ENCODE measurements at places on chromosomes 11 and 22.

DNA sequence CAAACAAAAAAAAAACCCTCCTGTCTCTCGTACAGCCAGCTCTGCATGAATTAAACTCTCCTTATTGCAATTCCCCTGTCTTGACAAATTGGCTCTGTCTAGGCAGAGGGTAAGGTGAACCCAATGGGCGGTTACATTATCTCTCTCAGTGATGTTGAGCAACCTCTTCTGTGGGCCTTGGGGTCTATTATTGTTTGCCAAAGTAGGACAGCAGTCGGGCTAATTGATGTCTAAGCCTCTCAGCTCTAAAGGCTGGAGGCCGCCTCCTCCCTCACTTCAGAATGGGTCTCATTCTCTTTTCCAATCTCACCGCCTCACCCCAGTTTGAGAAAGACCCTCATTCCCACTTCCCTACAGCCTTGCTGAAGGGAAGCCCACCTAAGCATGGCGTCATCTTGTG is 1.3 kb upstream of the SLC25A45 start:
- no peak for DNase-seq

DNA sequence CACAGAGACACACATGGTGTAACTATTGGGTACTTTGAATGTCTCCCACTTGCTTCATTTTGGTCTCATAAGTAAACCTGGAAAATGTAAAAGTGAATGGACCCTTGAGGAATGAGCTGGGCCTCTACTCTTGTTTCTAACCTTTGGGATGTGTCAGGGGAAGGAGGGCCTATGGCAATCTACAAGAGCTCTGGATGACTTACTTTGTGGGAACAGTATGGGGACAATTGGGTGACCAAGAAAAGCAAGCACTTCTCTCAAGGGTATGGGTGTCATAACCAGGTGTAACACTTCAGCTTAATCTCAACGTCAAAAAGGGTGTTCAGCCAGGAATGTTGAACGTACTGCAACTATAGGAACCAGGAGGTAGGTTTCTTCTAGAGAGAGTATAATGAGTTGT is 144.0 kb downstream of the OPCML start:
- no peak for DNase-seq

DNA sequence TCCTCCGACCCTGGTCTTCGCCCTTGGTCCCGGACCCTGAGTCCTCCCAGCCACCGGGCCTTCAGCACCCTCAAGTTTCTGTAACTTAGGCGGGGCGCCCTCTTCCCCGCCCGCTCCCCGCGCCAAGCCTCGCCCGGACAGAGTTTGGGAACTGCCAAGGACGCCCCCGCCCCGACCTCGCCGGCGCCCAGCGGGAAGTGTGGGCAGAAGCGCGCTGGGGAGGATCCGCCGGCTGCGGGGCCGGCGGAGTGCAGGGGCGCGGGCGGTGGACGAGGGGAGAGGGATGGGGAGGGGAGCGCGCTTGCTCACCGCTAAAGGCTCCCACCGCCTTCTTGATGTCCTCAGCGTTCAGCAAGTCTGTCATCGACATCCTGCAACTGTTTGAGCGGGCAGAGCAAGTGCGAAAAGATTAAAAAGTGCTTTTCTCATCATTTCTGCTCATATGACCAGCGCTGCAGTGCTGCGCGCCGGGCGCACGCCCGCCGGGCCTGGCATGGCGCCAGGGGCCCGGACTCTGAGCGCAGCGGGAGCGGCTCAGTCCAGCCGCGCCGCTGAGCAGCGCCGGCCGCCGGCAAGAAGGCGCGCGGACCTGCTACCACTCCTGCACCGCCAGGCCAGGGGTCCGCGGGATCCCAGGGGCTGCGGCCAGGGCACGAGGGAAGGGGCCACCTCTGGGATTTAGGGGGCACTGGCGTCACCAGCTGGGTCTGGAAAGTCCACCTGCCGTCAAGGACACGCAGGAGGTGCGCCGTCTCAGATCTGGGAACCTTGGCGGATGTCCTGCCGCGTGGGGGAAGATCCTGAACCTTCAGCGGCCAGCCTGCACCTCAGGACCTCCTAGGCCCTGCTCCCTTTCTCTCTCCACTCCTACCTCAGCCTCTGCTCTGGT is at the start of gene PVALB:
Gene PVALB, minus strand, starts transcription at position 400 of the 889 bp plus-strand sequence. Its CDS starts 30 bp downstream, at position 370.
- no peak for DNase-seq

DNA sequence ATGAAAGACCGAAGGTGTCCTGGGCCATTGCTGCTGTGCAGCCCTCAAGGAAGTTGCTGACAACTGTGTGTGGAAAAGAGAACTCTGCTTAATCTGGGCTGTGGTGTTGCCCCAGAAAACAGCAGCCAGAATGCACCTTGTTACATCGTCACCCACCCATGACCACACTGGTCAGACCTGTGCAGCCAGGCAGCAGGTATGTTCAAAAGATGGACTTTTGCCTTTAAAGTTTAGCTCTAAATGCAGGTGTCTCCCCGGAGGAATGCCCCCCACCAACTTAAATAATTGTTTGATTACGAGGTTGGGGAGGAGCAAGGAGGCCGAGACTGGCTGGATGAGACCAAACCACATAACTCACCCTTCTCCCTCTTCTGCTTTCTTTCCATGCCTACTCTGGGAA is 15.3 kb upstream of the POLA2 start:
- DNase-seq, result no peak

DNA sequence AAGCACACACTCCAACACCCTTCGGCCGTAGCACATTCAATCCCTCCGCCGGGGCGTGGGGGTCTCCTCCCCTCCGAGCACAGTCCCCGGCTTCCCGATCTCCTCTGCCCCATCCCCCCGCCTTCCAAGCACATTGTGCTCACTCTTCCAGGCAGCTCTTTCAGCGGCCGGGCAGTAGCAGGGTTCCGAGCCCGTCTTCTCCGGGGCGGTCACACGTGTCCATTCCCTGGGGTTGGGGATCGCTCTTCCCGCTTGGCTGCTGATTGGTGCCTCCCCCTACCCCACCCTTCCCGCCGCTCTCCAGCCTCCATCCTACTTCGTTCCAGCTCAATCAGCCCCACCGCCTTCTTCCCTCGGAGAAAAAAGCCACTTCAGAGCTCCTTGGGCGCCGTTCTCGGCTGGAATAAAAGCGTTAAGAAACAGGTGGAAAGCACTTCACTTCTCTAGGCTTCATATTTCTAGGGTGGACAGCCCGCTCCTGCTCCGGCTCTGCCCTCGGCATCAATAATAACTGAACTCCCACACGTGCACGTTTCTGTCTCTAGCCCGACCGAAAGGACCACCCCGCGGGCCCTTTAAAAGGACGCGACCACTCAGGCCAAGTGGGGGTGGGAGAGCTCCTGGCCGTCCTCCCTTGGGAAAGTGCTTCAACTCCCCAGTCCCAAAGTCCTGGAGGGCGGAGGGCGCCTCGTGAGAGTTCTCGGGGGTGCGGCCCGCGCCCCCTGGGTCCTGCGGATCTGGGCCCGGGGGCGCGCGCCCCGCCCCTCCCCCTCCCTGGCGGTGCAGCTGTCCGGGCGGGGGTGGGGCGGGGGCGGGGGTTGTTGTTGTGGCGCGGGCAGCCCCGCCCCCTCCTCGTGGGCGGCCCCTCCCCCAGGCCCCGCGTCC is 464 bp upstream of the CECR2 start:
- peak; percentile 67 for DNase-seq

DNA sequence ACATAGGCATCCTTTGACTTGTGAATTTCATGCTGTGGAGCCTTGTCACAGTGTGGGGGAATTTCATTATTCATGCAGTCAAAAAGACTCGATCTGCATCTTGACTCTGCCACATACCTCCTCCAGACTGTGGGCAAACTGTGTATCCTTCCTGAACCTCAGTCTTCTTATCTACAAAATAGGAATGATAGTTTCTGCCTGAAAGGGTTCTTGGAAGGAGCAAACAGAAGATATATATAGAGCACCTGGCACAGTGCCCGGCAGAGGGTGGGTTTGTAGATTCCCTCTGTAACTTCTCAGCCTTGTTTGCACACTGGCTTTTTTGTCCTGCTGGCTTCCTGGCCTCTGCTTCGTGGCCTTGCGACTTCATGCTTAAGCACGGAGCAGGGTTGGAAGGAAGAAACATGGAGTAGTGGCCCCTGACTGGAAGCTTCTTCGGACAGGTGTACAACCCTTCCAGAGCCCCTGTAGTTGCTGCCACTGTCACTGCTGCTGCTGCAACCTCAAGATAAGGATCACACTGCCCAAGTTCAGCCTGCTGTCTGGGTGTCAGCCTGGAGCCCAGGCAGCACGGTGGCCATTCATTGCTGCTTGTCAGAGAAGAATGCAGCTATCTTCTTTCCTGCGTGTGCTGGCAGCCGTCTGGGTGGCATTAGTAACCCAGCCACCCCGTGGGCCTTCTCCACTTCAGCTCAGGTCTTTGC is 106.4 kb downstream of the MICAL2 start:
- DNase-seq, result no peak

DNA sequence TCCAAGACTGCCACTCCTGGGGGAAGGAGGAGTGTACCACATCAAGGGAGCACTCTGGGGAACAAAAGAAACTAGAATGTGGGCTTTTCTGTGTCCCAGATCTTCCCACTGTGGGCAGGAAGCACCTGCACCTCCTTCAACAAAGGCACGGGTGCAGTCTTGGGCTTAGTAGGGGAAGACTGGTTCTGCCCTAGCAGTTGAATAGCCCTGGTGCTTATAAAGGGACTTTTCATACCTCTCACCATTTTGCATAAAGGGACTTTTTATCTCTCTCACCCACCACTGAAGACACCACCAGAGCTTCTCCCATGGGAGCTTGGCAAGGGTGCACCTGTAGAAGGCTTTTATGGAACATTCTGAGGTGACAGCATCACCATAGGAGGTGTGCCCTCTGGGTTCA is 65.8 kb upstream of the MS4A8 start:
- DNase-seq, result no peak

GRCh38 chr11:73151416-73151815 is 9.3 kb upstream of the FCHSD2 start:
- no peak for DNase-seq

GRCh38 chr11:95035316-95035715 is 10.3 kb downstream of the KDM4E start:
- DNase-seq, result no peak

DNA sequence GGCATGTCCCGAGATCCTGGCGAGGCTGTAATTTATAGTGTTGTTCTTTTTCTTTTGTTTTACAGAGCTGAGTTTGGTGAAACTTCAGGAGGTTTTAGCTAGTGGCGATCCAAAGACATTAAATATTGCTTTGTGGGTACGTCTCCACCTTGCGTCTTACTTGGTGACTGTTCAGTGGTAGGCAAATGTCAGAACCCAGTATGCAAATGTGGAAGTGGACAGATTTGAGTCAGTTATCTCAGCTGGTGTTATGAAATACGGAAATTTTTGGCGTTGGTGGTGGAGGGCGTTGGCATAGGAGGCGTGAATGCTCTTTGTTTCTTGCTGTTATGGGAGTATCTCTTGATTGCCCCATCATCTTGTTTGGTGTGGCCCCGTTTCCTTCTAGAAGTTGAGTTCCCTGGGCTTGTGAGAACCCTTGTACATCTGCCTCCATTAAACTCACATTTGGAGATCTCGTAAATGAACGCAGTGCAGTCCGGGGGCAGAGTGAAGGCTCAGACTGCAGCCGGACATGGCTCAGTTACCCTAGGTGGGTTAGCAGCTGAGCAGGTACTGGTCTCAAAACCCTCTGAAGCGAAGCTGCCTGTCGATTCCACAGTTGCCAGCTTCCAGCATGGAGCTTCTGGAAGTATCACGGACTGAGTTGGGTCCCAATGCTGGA is 39.9 kb downstream of the PTPRJ start:
- no peak for DNase-seq

DNA sequence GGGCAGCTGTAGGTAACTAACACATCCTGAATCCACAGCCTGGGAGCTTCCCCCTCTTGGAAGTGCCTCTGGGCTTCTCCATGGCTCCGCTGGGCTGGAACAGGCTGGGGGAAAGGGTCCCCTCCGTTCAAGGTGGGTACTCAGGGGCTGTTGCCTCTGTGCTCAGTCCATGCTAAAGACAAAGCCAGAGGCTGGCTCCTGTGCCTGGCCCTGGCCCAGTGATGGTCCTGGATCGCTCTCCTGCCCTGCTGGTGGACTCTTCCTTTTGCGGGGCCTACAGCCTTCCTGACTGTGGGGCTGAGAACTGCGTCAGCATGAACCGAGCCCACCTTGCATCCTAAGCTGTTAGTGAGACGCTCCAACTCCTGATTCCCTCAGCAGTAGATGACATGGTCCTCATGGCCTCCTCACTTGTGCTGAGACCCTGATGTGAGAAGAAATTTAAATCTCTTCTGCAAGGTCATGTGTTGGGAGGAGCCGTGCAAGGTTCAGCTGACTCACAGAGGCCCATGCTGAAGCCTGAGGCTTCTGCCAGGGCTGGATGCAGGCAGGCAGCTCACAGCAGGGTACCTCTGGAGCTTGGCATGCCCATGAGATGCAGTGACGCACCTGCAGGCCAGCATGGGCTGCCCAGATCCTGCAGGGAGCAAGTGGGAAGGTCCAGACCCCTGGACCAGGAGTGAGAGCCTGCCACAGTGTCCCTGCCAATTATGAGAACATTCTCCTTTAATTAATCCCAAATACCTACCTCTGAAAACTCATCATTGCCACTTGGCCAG is 1285.5 kb downstream of the TBC1D22A start:
- DNase-seq, result no peak

GRCh38 chr11:22674470-22675439 is 8.3 kb downstream of the GAS2 start:
- DNase-seq, result no peak

DNA sequence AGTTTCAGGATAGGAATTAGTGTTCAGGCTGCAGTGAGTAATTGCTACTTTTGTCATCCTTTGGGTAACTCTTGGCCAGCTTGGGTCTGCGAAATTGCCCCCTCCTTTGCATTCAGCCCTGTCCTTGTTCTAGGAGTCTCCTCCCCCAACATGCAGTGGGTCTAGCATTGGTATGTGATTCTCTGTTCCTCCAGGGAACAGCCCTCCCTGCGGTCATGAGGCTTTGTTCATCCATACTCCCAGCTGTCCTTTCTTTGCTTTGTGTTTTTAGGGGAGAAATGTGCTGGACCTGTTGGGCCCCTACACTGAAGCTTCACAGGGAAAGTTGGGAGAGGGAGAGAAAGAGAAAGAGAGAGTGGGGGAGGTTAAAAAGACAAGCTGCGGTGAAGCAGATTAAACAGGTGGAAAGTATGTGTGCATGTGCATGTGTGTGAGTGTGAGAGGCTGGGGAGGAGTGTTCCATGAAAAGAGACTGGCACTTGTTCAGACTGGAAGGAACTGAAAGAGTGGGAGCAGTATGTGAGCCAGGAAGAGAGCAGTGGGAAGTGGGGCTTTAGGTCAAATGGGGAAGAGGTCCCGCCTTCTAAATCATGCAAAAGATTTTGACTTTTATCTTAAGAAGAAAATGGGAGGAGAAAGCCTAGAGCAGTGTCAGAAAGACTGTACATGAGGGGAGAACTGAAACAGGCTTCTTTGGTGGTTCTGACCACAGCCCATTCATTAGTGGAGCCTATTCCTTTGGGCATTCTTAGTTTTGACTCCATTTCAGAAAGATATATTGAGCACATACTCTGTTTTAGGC is 17.9 kb upstream of the SESN3 start:
- no peak for DNase-seq

DNA sequence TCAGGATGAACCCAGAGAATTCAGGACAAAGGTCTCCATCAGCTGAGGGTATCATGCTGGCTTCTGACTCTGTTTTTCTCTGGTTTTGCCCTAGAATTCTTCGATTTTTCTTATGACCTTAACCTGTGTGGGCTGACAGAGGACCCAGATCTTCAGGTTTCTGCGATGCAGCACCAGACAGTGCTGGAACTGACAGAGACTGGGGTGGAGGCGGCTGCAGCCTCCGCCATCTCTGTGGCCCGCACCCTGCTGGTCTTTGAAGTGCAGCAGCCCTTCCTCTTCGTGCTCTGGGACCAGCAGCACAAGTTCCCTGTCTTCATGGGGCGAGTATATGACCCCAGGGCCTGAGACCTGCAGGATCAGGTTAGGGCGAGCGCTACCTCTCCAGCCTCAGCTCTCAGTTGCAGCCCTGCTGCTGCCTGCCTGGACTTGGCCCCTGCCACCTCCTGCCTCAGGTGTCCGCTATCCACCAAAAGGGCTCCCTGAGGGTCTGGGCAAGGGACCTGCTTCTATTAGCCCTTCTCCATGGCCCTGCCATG is 16.8 kb downstream of the SERPING1 start:
- no peak for DNase-seq

Data from HuH-7.5 (cell line).